ENCODE measurements at places on chromosomes 11 and 22.

DNA sequence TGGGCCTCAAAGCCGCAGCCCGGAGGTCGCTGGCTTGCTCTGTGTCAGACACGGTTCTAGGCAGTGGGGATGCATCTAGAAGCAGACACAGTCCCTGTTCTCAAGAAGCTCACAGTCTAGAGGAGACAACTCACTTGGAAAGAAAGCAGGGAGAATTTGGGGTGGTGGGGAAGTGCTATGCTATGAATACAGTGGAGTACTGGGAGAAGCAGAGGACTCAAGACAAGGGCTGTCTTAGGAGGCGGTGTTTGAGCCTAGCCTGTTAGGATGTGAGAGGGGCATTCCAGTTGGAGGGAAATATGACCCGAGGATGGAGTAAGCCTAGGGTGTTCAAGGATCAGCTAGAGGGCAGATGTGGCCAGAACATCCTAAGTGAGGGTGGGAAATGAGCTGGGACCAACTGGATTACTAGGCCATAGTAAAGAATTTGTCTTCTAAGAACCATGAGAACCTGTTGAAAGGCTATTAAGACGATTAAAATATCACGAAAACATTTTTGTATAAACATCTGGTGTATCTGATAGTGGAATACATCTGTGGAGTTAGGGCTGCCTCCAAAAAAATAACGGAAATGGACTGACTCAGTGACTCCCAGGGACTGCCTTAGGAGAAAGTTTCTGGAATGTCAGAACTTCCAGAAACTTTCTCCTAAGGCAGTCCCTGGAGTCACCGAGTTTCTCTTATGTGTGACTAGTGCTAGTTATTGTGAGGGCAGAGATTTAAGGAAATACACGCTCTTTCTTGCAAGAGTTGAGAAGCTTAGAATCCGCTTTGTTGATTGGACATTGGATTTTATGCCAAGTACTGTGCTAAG, 1.1 kb upstream of the PITPNB start:
- no peak for DNase-seq

- no peak for DNase-seq
These were observed 4.4 kb upstream of the SYTL2 start for GRCh38 chr11:85815186-85815931.

- DNase-seq = no peak
These were observed 867.4 kb downstream of the NTM start for GRCh38 chr11:132237781-132238180.

DNA sequence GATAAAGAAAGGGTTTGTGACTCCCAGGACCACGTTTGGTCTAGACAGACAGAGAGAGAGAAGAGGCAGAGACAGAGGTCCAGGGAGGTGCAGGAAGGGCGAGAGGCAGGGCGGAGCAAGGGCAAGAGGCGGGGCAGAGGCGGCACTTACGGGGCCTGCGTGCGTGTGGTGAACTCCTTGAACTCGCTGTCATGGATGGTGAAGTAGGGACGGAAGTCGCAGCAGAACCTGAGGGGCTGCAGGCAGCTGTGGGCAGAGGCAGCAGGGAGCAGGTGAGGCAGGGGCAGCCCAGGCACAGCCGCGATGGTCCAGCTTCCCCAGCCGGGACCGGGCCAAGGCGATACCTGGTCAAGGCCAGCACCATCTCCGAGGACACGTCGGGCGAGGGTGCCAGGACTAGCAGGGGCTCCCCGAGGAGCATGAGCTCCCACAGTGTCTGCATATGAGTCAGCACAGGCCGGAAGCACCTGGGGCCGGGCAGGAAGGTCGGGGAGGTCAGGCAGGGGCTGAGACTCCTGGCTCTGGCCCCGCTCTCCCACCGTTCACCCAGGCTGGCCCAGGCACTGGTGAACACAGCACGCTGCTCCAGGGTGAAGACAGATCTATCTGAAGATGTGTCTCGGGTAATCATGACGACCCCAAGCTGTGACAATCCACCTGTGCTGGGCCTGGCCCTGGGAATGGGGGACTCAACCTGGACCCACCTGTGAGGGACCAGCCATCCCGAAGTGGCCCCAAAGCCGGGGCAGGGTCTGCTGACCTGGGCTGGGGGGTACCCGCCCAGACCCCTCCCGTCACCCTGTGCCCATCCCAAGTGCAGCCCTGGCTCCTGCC, 7.2 kb upstream of the PLXNB2 start:
- DNase-seq = peak; percentile 51

DNA sequence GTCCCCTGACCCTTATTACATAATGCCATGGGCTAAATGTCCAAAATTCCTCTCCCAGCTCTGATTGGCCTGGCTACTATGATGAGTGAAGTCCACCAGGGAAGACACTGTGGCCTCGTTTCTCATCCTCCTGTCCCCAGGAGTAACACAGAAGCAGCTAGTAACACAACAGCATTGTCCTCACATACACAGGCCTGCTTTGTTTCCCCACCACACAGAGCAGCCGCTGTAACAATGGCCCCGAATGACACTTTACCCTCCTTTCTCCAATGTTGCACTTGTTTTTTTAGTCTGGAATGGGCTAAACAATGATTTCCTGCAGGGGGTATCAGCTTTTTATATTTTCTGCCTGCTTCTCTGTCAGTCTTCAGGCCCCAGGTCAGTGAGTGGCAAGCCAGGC, at the start of gene PRR5L:
TSS of gene PRR5L (plus strand) at position 363 of the 400 bp plus-strand sequence. CDS start 104,834 bp downstream, outside the sequence.
- DNase-seq = no peak

- DNase-seq = no peak
These were observed 14.7 kb upstream of the CHRNA10 start for GRCh38 chr11:3685923-3686322.

GRCh38 chr11:13354335-13354734, 76.7 kb downstream of the BMAL1 start:
- no peak for DNase-seq

GRCh38 chr11:27317751-27318150, 45.3 kb downstream of the CCDC34 start:
- no peak for DNase-seq

- no peak for DNase-seq
These were observed 28.9 kb upstream of the CARD18 start for GRCh38 chr11:105168457-105168856.

GRCh38 chr11:95991545-95991944, 67.6 kb upstream of the MTMR2 start:
- DNase-seq = no peak

- no peak for DNase-seq
These were observed 13.8 kb upstream of the FGF4 start for GRCh38 chr11:69788956-69789355.

DNA sequence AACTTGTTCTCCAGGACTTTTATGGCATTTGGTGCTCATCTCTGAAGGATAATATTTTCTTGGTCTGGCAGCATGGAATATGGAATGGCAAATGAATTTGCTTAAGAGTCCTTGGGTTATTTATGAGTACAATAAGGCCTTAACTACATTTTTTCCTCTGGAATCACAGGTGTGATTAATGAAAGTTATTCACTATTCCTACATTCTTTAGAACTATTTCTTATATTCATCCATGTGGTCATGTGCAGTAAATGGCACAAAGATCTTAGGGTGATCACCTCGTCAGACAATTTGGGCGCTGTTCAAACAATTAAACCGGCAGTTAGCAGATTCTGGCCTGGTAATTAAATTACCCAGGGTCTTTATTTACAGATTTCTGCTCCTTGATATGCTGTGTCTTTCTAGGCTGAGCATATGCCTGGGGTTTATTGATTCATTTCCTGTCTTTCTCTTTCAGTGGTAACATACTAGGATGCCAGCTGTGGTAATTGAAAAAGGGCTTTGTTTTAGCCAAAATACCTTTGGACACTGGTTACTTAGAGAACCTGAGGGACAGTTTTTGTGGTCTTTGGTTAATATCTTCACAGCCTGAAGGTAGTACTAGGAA, 31.6 kb downstream of the SIK2 start:
- DNase-seq = no peak

GRCh38 chr11:12681466-12681865, 7.2 kb downstream of the TEAD1 start:
- DNase-seq = no peak

DNA sequence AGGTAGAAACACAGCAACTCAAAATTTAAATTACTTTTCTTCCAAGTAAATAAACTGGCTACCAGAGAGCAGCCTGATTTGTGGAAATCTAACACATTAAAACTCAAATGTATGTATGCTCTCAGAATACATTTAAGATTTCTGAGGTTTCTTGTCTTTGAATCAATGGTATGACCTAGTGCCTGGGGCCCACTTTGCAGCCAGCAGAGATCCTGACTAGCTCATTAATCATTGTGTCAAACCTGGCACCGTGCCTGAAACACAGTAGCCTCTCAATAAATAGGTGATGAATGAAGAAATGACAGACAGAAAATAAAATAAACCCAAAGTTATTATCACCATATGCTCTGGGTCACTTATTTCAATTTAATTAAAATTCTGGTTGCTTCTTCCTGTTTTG, 176.2 kb upstream of the FAT3 start:
- DNase-seq = no peak

DNA sequence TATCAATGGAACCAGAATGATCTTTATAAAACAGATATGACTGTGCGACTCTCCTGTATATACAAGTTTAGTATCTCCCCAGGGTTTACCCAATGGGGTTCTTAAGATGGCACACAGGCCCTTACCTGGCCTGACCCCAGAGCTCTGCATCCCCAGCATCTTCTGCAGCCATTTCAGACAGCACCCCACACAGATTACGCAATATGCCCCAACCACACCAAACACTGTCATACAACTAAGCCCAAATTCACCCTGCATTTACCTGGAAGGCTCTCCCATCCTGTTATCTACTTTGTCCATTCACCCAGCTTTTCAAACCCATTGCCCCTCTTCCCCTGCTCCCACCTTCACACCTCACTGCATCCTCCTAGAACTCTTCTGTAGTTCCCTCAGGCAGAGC, 182.5 kb upstream of the API5 start:
- DNase-seq = no peak

DNA sequence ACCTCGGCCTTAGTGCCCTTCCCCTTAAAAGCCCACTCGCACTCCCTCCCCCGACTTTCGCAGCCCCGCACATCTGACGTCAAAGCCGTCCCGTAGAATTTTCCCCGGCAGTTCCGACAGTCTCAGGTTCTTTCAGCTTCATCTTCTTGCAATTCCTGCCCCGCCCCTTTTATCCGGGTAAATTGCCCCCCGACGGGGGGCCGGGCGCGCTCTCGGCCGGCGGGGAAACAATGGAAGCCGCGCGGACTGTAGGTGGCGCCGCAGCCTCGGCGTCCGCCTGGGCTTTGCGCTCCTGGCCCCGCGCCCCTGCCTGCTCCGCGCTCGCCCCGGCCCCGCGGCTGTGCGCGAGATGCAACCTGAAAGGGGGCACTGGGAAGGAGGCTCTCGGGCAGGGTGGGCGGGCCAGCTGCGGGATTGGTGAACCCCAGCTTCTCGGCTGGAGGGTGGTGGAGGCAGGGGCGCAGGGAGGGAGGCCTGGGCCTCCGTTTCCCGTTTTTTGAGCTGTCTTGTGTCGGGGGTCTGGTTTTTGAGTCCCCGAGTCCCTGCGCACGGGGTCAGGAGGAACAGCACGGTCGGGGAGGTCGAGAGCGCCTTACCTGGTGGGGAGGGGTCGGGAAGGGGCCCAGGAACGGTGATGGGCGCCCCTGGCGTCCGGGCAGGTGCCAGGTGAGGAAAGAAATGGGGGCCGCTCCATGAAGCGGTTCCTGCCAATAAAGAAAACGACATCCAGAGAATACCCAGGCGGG, 859 bp upstream of the FGF19 start:
- DNase-seq = no peak

- DNase-seq = no peak
These were observed 379.8 kb downstream of the SOX6 start for GRCh38 chr11:15976433-15977045.

GRCh38 chr22:27903805-27904473, 15.1 kb downstream of the PITPNB start:
- DNase-seq = no peak

DNA sequence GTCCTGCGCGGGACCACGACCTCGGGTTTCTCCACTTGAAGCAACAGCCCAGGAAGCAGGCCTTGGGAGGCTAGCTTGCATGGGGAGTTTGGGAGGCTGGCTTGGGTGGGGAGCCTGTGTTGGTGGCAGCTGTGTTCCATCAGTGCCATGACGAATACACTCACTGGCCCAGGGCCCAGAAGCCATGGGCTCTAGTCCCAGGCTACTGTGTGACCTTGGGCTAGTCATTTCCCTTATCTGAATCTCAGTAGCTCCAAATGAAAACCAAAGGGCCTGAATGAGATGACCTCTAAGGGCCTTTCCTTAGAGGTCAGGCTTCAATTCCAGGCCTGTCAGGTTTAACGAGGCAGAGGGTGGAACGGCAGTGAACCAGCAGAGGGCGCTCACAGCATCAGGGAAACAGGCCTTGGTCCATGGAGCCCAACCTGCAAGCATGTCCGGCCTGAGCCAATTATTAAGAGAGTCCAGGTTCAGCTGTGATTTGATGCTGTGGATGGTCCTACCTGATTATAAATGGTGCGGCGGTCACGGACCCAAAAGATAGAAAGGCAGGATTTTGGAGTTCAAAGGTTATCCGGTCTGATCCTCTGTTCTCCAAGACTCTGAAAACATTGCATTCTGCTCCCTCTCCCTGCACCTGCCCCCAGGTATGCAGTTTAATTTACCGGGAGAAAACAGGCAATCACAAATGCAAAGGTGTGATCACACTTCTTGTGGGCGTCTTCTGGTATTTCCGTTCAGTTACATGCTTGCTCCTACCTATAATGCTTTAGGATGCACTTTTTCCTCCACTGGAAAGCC, 15.9 kb downstream of the PTPN5 start:
- peak; percentile 2 for DNase-seq

DNA sequence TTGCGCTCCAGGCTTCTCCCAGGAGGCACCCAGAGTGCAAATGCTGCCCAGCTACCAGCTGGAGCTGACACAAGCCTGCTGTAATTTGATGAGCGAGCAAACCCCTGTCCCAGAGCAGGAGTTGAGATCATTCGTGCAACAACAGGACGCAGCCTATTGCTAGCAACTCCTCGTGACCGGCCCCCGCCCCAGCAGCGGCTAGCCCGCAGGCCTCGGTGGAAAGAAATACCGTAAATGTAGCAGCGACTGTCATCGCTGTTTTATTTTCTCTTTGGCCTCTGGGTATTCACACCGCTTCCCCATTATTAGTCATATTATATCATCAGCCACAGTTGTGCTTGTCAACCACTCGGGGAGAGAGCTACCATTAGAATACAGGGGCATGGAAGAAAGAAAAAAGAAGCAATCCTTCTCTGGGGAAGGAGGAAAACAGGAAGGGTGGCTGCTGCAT, 59.2 kb upstream of the ATXN10 start:
- DNase-seq = no peak

GRCh38 chr11:16924462-16924825, 89.8 kb downstream of the PLEKHA7 start:
- DNase-seq = no peak

GRCh38 chr11:12906501-12906900, 102.6 kb upstream of the RASSF10 start:
- DNase-seq = no peak

GRCh38 chr11:1988667-1989317, 8.8 kb downstream of the H19 start:
- no peak for DNase-seq

GRCh38 chr22:23068832-23069385, 1.4 kb upstream of the GNAZ start:
- no peak for DNase-seq
